H9 (cell line): ENCODE measurements at places on chromosomes 16 and 17. TPM values are rescaled to one million over a fixed set of nuclear protein-coding genes. Genes with fewer than 3 reads are reported as not detected.

DNA sequence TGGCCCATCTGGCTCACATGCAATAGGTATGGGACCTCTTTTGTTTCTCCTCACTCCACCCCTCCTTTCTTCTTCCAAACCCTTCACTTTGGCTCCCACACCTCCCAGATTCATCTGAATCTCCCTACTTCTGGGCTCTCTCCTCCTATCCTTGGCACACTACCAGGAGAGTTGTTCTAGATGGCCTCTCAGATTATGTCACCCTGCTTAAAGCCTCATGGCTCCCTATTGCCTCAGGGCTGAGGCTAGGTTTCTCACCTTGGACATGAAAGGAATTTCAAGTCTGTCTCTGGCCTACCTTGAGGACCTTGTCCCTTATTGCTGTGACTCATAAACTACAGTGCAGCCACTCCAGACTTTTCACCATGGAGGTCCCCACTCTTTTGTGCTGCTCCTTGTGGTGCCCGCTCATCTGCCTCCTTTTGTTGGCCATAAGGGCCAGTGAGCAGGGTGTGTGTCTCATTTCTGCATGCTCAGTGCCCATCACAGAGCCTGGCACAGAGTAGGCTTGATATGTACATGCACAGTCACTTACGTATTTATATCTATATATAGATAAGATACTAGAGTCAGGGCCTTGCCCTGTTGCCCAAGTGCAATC is 1.0 kb upstream of the MFAP4 start:
- H3K27ac ChIP-seq, result no peak overlapping the region
- DNase-seq, result no peak
- peaks cover 15% of the 10 kb centered on the region for H3K36me3 ChIP-seq
- peaks cover 7% of the 10 kb centered on the region; the same call in 1 of the 2 replicates for H3K4me1 ChIP-seq
- H3K27me3 ChIP-seq, result no peaks in the 10 kb centered on the region
- H3K4me3 ChIP-seq, result no peak overlapping the region

GRCh38 chr17:72514891-72515290 is 394.1 kb downstream of the SOX9 start:
- H3K4me3 ChIP-seq, result no peak overlapping the region
- H3K27me3 ChIP-seq, result no peaks in the 10 kb centered on the region
- no peaks in the 10 kb centered on the region for H3K36me3 ChIP-seq
- H3K4me1 ChIP-seq, result peaks cover 3% of the 10 kb centered on the region; the same call in 1 of the 2 replicates
- DNase-seq, result no peak

DNA sequence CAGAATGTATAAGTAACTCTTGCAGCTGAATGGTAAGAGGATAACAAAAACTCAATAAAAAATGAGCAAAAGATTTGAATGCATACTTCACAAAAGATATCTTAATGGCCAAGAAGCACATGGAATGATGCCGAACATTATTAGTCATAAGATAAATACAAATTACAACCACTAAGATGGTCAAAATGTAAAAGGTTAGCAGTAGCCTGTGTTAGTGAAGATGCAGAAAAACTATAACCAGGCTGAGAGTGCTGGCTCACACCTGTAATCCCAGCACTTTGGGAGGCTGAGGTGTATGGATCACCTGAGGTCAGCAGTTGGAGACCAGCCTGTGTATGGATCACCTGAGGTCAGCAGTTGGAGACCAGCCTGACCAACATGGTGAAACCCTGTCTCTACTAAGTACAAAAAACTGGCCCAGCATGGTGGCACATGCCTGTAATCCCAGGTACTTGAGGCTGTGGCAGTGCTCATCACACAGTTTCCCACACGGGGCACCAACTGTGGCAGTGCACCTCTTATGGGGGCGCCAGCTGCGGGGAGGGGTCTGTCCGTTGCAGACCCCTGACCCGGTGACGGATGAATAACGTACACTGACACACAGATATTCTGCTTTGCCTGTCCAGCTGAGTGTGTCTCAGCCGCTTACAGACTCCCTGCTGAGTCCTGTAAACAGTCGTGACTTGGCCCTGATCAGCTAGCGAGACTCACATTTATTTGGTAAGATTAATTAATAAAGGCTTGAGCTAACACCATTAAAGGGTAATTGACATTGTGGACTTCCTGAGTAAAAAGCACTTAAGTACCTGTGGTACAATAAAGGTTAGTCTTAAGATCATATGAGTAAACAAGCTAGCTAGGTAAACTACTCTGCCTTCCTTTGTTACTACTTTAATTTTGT is 45.7 kb upstream of the FAM20A start:
- DNase-seq, result no peak
- H3K27ac ChIP-seq, result no peak overlapping the region
- no peaks in the 10 kb centered on the region for H3K27me3 ChIP-seq

- H3K27ac ChIP-seq, result no peak overlapping the region
- H3K27me3 ChIP-seq, result peaks cover 59% of the 10 kb centered on the region
- no peaks in the 10 kb centered on the region; the same call in 1 of the 2 replicates for H3K4me1 ChIP-seq
- H3K4me3 ChIP-seq, result no peak overlapping the region
- peaks cover 3% of the 10 kb centered on the region; the same call in 2 of the 3 replicates for H3K36me3 ChIP-seq
Measured at GRCh38 chr17:36946726-36947091, 2.0 kb upstream of the AATF start.

GRCh38 chr16:22844416-22844815 is 30.5 kb downstream of the HS3ST2 start:
- no peak for DNase-seq
- H3K4me3 ChIP-seq, result no peak overlapping the region
- no peak overlapping the region for H3K27ac ChIP-seq
- H3K4me1 ChIP-seq, result peaks cover 10% of the 10 kb centered on the region; the same call in 1 of the 2 replicates
- H3K36me3 ChIP-seq, result no peaks in the 10 kb centered on the region
- H3K27me3 ChIP-seq, result no peaks in the 10 kb centered on the region

GRCh38 chr17:77217566-77217965 is 76.8 kb downstream of the SEC14L1 start:
- no peak overlapping the region for H3K27ac ChIP-seq
- H3K4me1 ChIP-seq, result no peaks in the 10 kb centered on the region
- no peak for DNase-seq
- H3K27me3 ChIP-seq, result no peaks in the 10 kb centered on the region
- H3K36me3 ChIP-seq, result no peaks in the 10 kb centered on the region; the same call in 2 of the 3 replicates

DNA sequence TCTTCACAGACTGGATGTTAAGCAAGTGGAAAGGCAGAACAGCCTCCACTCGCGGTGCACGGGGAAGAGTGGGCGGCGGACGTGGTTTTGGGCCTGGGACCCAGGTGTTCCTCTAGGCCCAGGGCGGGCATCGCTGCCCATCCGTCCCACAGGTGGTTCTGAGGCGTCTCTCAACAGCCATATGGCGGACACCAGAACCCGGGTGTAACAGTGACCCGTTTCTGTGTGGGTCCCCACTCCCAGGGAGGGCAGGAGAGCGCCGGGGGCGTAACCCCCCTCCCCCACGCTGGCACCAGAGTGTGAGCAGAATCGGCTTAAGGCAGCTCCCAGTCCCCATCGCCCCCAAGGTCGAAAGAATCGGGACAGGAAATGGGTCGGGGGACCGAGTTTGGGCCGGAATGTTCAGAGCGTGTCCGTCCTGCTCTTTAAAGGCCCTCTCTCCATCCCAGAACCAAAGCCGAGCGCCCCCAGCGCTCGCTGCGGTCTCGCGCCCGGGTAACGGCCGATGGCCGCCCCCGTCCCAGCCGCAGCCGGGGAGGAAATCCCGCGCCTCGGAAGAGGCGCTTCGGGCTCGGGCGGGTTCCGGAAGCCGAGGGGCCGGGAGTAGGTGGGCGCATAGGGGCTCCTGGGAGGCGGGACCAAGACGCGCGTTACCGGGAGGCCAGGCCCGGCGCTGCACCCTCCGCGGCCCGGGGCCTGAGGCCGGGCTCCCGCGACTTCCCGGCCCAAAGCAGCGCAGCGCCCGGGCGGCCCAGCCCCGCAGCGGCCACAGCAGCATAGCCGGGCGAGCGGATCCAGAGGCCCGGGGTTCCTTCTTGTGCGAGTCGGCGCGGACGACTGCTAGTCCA is at the start of gene TK2:
Gene TK2 (minus strand): TSS at position 839 of the 848 bp plus-strand sequence. CDS start 61 bp downstream, at position 778.
- no peaks in the 10 kb centered on the region for H3K4me1 ChIP-seq
- H3K36me3 ChIP-seq, result peaks cover 13% of the 10 kb centered on the region
- H3K27me3 ChIP-seq, result no peaks in the 10 kb centered on the region; the same call in 1 of the 2 replicates
- H3K4me3 ChIP-seq, result peak within 1 kb of the TSS; percentile 79

DNA sequence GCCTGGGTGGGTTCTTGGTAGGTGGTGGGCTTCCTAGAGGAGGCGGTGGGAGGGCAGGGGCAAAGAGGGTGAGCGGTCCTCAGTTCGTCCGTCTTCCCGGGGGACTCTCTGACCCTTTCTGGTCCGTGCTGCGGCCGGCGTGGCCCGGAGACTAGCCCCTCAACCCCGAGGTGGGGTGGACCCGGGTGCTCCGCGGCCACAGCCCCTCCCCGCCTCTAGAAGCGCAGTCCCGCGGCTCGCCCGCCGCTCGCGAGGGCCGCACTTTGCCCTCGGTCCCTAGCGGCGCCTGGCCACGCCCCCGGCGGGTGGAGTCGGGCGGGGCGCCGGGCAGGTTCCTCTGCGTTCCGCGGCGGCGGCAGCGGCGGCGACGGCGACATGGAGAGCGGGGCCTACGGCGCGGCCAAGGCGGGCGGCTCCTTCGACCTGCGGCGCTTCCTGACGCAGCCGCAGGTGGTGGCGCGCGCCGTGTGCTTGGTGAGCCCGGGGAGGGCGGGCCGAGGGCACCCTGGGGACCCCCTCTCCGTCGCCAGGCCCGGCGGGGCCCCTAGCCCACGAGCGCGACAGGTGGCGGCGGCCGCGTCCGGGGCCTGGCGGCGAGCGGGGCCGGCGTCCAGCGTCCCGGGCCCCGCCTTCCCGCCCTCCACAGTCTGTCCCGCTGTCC is at the start of gene SYNGR2:
Gene SYNGR2 (plus strand): TSS at position 340 of the 661 bp plus-strand sequence. CDS start 36 bp downstream, at position 376.
- H3K27me3 ChIP-seq, result no peaks in the 10 kb centered on the region
- H3K4me3 ChIP-seq, result peak within 1 kb of the TSS; percentile 79
- peaks cover 1% of the 10 kb centered on the region for H3K36me3 ChIP-seq
- H3K4me1 ChIP-seq, result no peaks in the 10 kb centered on the region; the same call in 1 of the 2 replicates
- H3K27ac ChIP-seq, result no peak within 1 kb of the TSS

DNA sequence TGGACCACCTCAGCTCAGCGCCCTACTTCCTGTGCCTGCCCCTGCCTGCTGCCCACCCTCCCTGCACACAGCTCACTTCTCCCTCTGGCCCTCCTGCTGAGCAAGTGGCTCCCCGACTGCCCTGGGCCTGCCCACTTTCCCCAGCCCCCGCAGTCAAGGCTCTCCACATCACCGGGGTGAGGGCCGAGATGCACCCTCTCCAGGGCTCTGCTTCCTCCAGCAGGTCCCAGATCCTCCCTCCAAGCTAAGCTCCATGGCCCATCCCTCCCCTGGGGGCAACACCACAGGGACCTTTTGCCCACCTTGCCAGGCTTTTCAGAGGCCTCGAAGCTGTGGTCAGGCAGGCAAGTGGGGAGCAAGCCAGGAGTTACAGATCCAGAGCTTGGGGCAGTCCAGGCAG is 820.2 kb downstream of the KCNJ18 start:
- H3K4me3 ChIP-seq, result no peak overlapping the region
- peaks cover 16% of the 10 kb centered on the region for H3K36me3 ChIP-seq
- no peaks in the 10 kb centered on the region for H3K27me3 ChIP-seq
- H3K27ac ChIP-seq, result no peak overlapping the region

DNA sequence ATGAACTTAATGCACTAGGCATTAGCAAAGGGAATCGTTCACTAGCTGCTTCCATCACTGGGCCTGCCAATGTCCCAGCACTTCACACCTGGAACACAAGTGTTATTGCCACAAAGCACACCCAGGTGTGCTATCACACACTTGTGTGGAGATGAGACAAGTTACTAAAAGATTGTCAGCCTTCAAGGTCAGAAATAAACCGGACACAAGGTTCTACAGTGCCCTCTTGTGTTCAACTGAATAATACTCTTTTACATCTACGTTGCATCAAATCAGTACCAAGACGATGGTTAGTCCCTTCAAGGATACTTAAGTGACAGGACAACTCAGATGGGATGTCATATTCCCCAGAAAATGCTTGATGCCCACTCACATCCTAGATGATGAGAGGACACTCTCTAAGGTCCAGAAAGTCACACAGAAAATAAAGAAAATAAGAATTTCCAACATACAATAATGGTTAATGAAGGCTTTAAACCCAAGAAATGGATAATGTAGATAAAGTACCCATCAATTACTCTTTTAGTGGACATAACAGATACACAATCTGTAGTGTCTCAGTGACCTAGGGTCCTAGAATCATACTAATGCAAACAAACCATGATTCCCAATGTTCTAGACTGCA is 16.4 kb upstream of the GLG1 start:
- H3K27ac ChIP-seq, result no peak overlapping the region
- peak overlapping the region; percentile 10; the same call in 1 of the 3 replicates for H3K4me3 ChIP-seq
- DNase-seq, result no peak
- no peaks in the 10 kb centered on the region for H3K4me1 ChIP-seq

- H3K4me1 ChIP-seq, result peaks cover 3% of the 10 kb centered on the region; the same call in 1 of the 2 replicates
- peak overlapping the region; percentile 84 for H3K4me3 ChIP-seq
- H3K27me3 ChIP-seq, result no peaks in the 10 kb centered on the region
- H3K27ac ChIP-seq, result no peak overlapping the region
- peaks cover 7% of the 10 kb centered on the region for H3K36me3 ChIP-seq
- DNase-seq, result peak; percentile 60
Measured at GRCh38 chr17:2338315-2338657, 985 bp downstream of the SGSM2 start.

- no peak overlapping the region for H3K4me3 ChIP-seq
- DNase-seq, result no peak
- no peaks in the 10 kb centered on the region for H3K36me3 ChIP-seq
- no peaks in the 10 kb centered on the region for H3K4me1 ChIP-seq
Measured at GRCh38 chr17:71149607-71150006, 971.2 kb upstream of the SOX9 start.

GRCh38 chr17:76102944-76103273 is 678 bp downstream of the EXOC7 start:
- peak overlapping the region; percentile 97 for H3K4me3 ChIP-seq
- no peaks in the 10 kb centered on the region for H3K27me3 ChIP-seq
- peaks cover 6% of the 10 kb centered on the region for H3K4me1 ChIP-seq
- peaks cover 21% of the 10 kb centered on the region for H3K36me3 ChIP-seq
- H3K27ac ChIP-seq, result no peak overlapping the region

DNA sequence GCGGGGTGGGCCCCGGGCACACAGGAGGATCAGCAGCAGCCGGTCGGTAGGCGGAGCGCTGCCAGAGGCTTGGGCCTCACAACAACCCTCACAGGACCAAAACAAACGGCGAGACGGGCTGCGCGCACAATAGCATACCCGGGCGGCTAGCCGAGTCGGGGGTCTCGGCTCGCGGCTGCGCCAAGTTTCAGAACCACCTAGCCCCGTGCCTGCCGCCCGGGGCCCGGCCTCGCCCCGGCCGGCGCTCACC is 732 bp downstream of the ULK2 start:
- peak overlapping the region; percentile 84 for H3K4me3 ChIP-seq
- H3K4me1 ChIP-seq, result no peaks in the 10 kb centered on the region; the same call in 1 of the 2 replicates
- H3K27ac ChIP-seq, result no peak overlapping the region
- H3K36me3 ChIP-seq, result no peaks in the 10 kb centered on the region; the same call in 1 of the 2 replicates
- peak; percentile 91 for DNase-seq
- H3K27me3 ChIP-seq, result peaks cover 5% of the 10 kb centered on the region; the same call in 1 of the 2 replicates

DNA sequence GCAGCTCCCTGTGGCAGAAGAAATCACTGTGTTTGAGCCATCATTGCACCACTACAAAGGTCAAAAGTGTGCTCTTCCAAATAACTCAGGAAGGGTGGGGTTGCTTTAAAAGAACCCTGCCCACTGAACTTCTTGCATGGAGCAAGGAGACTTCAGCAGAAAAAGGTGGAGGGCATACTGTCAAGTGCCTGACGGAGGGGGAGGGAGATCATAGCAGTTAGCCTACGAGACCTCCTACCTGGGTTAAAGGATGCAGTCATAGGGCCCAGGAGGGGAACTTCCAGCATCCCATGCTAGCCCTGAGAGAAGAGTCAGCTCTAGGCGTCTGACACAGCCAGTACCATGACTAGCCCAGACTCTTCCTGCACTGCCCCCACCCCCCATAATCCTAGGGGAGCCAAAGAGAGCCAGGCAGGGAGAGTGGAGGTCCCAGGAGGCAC is 45.3 kb upstream of the MSI2 start:
- H3K4me3 ChIP-seq, result no peak overlapping the region
- DNase-seq, result no peak
- H3K36me3 ChIP-seq, result peaks cover 2% of the 10 kb centered on the region; the same call in 1 of the 3 replicates
- no peaks in the 10 kb centered on the region for H3K4me1 ChIP-seq
- H3K27ac ChIP-seq, result no peak overlapping the region

Gene MYH11
- total RNA-seq, result 0.42 and 0.88 TPM in 2 replicates

Gene KRTAP4-11
- not detected in 2 replicates for total RNA-seq

Gene GLP2R
- not detected in 2 replicates for total RNA-seq

Gene UNC45B
- total RNA-seq, result 0.07 and 0.22 TPM in 2 replicates
